ENCODE measurements at places on chromosomes 4 and X. TPM values are rescaled to one million over a fixed set of nuclear protein-coding genes. Genes with fewer than 3 reads are reported as not detected.

ACSL4 gene
- total RNA-seq: 78.9 TPM

SOWAHD gene
- total RNA-seq: 0.33 TPM

ASB12 gene
- 0.29 TPM for total RNA-seq

NAP1L3 gene
- 0.98 TPM for total RNA-seq

ANXA10 gene
- total RNA-seq: not detected

BMPR1B gene
- 0.64 TPM for total RNA-seq

PITX2 gene
- 0.33 TPM for total RNA-seq

MAGEA9B gene
- total RNA-seq: not detected

COMMD8 gene
- 12.3 TPM for total RNA-seq

TRPC3 gene
- 0.98 TPM for total RNA-seq

RAB33A gene
- total RNA-seq: 2.6 TPM

ATP11C gene
- 32.5 TPM for total RNA-seq

SCD5 gene
- total RNA-seq: 9.8 TPM

PDZD4 gene
- 2.9 TPM for total RNA-seq

CT45A1 gene
- total RNA-seq: not detected

ARMCX2 gene
- total RNA-seq: 13.4 TPM

C4orf54 gene
- total RNA-seq: not detected

PCDH7 gene
- total RNA-seq: 14.4 TPM

CLCN4 gene
- 4.7 TPM for total RNA-seq

GPC3 gene
- 29.7 TPM for total RNA-seq

DMP1 gene
- not detected for total RNA-seq

NEUROG2 gene
- not detected for total RNA-seq
